ENCODE measurements at places on chromosomes 3 and 15.

DNA sequence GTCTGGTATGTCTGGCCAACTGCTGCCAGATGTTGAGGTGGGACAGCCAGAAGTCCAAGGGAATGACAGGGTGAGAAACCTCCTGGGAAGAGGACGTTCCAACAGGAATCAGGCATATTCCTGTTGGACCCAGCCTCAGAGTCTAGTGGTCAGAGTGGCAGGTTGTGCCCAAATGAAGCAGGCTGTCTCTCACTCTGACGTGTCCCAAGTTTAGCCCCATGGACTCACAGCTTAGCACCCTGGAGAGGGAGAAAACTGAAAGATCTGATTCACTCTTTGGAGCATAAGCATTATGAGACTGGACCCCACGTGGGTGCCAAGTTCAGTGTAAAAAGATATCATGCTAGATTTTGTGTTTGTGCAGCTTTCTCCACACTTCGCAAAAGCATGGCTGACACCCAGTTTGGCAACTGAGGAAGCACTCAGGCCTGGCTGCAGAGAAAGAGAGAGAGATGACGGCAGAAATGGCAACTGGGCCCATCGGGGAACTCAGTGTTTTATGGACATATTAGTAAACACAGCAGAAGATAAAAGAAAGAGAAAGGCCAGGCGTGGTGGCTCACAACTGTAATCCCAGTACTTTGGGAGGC is 88.2 kb upstream of the LMCD1 start:
- no peak for DNase-seq

- no peak for DNase-seq
Measured at GRCh38 chr3:188234132-188234531, 80.2 kb downstream of the LPP start.

GRCh38 chr3:158847452-158847821 is 45.6 kb downstream of the MFSD1 start:
- DNase-seq = no peak

GRCh38 chr3:182364323-182364722 is 429.0 kb upstream of the ATP11B start:
- DNase-seq = no peak

DNA sequence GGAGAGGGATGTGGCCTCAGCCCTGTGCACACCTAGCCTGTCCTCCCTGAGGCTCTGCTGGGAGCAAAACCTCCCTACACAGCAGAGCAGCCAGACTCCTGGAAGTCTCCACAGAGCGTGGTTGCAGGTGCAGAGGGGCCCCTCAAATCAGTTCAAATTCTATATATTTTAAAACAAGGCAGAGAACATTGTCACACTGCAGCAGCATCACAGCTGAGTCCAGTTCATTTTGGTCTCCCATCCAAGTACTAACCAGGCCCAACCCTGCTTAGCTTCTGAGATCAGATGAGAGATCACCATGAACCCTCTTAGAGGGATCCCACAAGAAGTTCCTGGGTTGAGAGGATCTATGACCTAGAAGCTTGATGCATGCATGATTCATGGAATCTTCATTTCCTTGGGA is 331.0 kb upstream of the RGMA start:
- DNase-seq = no peak

DNA sequence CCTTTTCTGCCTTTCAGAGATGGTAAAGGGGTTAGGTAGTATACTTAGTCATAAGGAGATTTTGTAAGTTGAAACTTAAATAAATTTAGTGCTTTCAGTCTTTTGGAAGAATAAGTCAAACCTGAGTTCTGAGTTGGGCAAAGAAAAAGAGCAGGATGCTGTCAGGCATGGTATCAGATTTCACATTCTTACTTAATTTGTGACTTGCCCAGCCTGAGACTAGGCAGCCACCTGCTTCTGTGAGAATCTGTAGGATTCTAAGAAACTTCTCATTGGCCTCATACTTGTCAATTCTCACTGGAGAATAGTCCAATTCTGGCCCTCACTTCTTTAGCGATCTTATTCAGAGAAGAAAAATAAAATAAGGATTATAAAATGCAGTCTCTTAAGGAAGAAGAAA is 577.5 kb downstream of the DIPK2A start:
- no peak for DNase-seq

DNA sequence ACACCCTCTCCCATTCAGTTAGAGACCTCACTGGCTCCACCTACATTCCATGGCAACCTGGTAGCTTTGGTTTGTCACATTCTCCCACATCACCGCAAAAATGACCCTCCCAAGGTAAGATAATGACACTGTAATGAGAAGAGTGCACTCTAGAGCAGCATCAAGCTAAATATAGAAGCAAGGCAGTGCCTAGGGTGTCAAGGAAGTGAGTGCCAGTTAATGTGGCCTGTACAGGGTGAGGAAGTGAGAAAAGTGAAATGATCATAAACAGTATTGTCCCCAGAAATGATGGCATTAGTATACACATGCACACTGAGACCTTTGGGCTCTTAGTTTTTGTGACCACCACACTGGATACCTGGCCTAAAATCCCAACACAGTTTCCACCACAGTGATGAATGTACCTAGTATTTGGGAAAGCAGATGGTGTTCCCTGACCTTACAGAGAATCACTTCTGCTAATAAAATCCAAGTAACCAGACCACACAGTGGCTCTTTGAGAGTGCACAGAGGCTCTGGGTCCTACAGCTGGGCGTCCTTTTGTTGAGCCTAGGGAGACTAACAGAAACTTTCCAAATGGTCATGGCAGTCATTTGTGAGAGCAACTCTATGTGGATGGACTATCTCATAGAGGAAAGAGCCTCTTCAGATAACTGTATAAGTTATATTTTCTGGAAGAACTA is 106.6 kb downstream of the ARPP21 start:
- no peak for DNase-seq

DNA sequence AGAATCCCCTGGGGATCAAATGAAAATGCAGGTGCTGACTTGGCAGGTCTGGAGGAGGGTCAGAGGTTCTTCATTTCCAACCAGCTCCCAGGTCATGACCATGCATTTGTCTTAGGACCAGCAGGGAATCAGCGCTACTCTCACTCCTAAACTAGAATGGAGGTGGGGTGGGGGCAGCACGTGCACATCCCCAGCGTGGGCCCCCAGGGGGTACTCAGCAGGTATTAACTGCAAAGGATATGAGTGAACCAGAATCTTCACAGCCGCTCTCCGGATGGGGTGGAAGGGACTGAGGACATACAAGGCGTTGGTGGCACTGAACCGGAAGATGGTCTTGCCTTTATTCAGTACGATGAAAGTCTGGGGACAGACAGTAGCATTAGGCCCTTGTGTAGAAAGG is 19.4 kb downstream of the SCN5A start:
- no peak for DNase-seq

DNA sequence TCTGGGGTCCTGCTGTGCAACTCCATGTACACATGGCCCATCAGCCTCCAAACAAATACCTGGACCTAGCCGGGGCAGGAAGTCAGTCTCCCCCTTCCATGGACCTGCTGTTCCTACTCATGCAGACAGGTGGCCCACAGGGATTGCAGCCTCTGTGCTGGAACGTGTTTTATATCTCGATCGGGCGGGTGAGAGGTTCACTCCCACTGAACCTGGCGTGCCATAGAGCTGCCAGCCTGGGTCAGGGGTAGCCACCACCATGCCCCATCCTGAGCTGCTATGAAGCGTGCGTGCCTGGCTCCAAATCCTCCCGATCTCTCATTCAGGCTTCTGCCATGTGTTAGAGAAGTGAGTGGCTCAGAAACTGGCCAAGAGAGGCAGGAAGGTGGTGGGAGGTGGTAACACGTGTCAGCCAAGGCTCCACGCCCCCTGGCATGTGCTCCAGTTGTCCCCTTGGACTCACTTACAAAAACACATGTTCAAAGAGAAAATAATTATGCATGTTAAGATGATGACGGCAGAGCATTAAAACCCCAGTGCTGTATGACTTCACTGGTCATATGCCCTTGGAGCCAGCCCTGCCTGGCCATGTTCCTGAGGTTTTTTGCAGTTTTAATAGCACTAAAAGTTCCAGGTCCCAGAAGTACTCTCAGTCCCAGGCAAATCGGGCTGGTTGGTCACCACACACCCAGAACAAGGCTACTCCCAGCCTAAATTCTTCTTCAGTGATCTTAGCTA is 30.6 kb downstream of the CTSH start:
- no peak for DNase-seq

- no peak for DNase-seq
Measured at GRCh38 chr15:70023769-70024491, 73.8 kb downstream of the TLE3 start.

DNA sequence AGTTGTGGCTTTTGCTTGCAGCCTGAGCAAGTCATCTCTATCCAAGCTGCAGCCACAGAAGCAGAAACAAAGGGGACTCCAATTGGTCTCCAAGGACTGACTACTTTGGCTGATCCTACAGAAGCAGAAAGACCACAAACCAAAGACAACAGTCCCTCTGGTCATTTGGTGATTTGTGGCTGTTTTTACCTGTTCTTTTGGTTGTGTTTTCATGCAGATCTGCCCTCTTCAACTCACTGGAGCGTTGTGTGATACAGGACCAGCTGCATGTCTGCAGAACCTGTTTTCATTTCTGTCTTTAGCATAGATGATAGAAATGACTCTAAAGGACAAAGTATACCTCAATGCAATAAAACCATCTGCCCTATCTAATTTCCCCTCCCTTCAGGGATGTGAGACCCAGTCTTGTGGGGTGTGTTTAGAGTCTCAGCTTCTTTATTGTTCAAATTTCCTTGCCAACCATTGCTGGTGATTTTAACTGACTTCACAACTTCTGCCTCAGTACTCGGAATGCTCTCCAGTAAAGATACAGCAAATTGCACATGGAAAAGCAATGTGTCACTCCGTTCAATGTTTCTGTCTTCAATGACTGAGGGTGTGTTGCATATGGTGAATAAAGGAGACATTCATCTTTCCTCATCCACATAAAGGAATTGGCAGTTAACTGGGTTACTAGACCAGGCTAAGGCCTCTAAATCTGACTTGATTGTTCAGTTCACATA is 48.9 kb upstream of the SLC7A14 start:
- DNase-seq = no peak

DNA sequence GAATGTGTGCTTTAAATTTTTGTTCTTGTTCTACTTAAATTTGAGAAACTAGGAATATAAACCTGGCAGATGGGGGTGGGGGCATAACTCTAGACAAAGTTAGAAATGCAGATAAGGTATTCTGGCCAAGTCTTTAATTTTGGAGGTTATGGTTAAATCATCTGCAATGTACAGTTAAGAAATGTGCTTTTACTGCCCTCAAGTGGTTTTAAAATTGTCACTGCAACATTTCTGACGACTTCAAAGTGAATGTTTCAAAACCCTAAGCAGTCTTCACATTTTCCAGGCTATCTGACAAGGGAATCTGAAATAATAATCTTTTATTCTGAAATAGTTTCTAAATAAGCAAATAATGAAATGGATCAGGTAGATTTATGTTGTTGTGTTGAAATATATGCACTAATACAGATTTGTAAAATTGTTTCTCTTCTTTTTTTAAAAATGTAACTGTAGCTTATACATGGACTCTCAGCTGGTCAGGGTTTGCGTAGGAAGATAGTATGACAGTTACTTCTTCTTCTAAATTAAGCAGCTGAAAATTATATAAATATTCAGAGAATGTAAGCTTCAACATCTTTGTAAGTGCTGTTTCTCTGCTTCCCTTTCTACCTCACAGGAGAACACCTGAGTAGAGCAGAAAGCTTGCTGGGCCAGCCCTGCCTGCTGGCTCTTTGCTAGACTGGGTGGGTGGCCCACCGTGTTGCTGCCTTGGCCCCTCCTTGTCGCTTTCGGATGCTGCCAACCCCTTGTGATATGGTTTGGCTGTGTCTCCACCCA is 45.0 kb downstream of the SUCNR1 start:
- DNase-seq = no peak

- no peak for DNase-seq
Measured at GRCh38 chr3:101039285-101039684, 46.1 kb upstream of the ABI3BP start.
